T follicular helper cell (primary cell): ENCODE measurements at places on chromosomes 5 and 9.

GRCh38 chr5:67528953-67529352 lies 332.4 kb upstream of the CD180 start:
- no peak for DNase-seq

DNA sequence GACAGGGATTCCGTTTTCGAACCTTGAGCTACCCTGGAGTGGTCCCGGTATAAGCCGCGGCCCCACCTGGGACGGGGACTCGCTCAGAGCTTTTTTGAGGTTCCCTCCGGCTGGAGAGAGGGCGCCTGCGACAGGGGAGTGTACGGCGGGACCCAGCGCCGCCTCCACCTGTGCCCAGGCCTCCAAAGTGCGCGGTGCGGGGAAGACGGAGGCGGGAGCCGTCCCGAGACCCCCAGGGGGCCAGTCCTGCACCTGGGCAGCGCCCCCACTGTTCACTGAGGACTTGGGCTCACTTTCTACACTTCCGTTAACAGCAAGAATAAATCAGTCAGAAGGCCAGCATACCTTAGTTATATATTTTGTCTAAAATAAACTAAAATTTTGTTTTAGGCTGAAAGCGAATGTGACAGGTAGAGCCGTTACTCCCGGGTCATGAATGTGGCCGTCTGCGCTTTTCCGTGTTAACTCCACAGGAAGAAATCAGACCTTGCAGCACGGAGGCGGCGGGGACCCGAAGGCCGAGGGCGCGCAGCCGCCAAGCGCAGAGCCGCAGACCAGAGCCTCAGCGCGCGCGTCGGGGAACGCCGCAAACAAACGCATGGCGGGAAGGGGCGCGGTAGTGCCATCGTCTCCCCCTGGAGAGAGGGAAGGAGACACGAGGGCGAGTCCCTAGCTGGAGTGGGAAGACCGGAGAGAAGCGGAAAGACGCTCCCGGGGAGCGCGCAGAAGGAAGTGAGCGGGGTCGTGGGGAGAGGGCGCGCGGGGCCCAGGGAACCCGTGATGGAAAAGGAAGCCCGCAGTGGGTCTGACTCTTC lies 14.1 kb downstream of the TRIM7 start:
- DNase-seq = no peak

GRCh38 chr5:78903353-78903752 lies 81.8 kb downstream of the ARSB start:
- DNase-seq = no peak

DNA sequence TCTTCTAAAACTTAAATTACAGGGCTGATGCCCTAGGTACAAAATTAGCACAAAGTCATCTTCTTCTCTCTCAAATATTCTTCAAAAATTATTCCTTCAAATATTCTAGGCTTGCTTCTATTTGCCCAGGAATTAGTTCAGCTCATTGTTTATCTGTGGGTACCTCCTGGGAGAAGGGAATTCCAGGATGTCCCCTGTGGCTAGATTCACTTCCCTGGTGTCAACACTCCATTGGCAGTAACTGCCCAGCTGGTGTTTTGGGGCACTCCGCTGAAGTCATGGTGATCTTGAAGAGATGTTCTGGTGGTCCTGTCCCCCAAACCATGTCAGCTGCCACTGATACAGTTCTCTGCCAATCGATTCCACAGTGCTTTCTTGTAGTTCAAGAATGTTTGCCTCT lies 26.2 kb upstream of the TGFBR1 start:
- DNase-seq = no peak

- no peak for DNase-seq
These were observed 5.5 kb downstream of the SLC9A3 start for GRCh38 chr5:518721-519120.

DNA sequence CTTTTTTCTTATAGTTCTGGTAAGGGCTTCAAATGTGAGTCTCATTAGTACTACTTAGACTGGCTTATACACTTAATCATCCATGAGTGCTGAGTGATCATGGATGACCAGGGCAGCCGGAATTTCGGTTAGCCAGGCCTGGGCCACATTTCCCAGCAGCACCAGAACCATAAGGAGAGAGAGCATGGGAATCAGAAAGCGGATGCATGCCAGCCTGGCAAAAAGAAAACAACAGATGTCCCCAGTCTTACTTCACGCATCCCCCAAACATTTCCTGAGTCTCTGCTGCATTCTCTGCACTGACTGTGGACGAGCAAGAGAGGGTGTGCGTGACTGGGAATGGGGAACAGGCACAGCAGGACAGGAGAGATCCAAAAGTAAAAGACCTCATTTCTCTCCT lies 371.1 kb upstream of the ZNF608 start:
- no peak for DNase-seq

GRCh38 chr5:168947212-168947868 lies 353.6 kb downstream of the SLIT3 start:
- peak; percentile 2 for DNase-seq

GRCh38 chr5:151739395-151739794 lies 19.0 kb downstream of the ATOX1 start:
- DNase-seq = no peak

DNA sequence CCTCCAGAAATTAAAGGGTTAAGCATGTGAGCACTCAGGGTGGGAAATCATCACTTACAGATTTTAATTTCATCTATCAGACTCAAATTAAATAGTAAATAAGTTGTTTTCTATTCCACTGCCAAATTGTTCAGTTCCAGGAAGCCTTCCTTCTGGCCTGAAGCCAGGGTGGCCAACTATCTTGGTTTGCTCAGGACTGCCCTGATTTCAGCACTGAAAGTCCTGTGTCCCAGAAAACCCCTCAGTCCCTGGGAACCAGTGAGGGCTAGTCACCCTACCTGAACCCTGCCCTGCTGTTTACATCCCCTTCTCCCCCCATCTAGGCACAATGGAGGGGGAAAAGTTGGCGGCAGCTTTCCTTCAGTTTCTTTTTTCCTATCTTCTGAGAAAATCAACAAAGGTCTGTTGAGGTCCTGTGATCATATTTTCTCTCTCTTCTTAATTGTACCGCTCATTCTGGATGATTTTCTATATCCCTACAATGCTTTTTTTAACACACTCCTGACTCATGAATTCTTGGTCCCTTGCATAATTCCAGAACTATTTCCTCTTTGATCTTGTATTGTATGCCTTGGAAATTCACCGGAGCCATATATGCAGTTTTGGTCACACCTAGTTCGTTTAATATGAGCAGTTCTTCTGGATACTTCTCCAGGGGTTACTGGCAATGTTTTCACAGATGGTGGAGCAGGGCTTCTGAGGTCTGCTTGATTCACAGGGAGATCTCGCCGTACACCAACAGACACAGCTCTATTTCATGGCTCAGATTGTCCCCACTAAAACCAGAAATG lies 103.8 kb downstream of the MAP1B start:
- DNase-seq = no peak

DNA sequence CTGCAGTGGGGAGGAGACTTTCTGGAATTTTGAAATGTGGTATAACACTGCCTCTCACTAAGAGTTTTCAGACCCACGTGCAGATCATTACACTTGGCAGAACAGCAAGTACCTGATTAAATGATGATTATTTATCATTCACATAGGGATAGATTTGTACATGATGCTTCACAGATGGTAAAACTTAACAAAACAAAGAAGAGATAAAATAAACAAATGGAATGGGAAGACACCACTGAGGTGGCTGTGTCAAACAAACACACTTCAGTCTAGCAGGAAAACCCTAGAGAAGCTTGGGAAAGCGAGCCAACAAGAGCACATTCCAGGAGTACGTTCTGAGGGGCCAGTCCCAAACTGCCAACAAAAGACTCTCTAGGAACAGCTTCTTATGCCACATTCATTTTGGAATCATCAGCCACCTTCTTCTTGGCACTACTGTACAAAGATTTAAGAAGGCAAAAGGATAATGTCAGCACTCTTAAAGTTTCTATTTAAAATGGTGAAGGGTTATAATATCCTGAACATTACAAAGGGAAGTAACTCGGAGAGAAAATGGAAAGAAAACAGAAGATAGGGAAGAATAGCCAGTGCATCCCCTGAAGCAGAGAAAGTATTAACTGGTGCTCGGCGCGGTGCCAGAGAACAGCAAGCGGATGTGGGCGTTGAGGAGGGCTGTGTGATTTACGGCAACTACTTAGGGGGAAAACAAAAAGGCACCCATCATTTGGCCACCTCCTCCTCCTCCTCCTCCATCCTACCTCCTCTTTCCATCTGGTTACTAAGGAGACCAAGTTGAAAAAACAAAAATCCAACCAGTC lies 1.6 kb downstream of the MED27 start:
- peak; percentile 8 for DNase-seq

GRCh38 chr5:110361471-110361870 lies 365.0 kb downstream of the TMEM232 start:
- no peak for DNase-seq

DNA sequence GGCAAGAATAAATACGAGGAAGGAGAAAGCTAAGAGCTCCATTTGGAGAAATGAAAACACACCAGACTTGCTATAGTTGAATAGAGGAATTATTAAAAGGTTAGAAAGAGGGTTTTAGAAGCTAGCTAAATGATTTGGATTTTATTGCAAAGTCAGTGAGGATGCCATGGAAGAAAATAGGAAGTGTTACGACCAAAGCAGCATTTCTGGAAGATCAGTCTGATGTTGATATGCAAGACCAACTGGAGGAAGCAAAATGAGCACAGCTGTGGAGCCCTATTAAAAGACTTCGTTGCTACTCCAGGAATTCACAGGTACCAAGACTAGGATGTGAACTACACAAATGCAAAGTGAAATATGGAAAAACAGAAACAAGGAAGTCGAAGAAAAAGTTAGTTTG lies 2.1 kb downstream of the DHX29 start:
- DNase-seq = no peak

- DNase-seq = no peak
These were observed 552.2 kb downstream of the ZNF608 start for GRCh38 chr5:124194282-124194681.

- no peak for DNase-seq
These were observed 256.2 kb upstream of the IRX4 start for GRCh38 chr5:2138896-2139295.
